ENCODE measurements at places on chromosomes 4 and X.

DNA sequence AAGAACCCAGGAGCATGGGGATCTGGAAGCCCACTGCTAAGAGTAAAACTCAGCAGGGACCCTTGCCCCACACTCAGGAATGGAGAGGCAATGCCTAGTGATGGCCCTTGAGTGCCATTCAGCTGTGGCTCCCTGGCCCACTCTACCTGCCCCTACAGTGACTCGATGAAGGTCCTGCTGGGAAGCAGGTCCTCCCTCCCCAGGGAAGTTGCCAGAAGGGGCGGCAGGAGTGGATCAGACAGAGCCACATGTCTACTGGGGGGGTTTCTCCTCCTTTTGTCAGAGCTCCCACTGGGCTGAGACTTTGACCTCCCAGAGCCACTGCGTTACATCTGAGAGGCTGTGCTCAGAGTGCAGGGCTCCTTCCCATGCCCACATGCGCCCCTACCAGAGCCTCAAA lies 1.2 kb downstream of the SLC10A3 start:
- no peak for DNase-seq

DNA sequence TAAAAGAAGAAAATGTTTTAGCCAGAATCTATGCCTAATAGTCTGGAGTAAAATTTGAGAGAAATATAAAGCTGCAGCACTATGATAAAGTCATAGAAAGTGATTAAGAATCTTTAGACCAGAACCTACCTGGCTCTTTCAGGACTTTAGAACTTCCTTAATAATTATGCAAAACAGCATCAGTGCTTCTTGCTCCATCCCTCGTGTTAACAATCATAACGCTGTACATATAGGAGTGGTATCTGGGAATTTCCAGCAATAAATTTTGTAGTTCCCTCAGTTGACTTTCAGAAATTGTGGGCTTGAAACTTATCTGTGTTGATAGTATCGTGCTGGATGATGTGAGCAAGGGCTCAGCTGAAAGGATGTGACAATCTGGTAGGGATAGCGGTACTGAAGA lies 102.1 kb upstream of the RASGEF1B start:
- DNase-seq, result no peak

- no peak for DNase-seq
Observed at GRCh38 chr4:61205066-61205465, 4.9 kb downstream of the ADGRL3 start.

GRCh38 chr4:74148205-74148604 lies 9.7 kb upstream of the MTHFD2L start:
- no peak for DNase-seq

- DNase-seq, result no peak
Observed at GRCh38 chrX:38318606-38319005, 8.7 kb downstream of the RPGR start.

DNA sequence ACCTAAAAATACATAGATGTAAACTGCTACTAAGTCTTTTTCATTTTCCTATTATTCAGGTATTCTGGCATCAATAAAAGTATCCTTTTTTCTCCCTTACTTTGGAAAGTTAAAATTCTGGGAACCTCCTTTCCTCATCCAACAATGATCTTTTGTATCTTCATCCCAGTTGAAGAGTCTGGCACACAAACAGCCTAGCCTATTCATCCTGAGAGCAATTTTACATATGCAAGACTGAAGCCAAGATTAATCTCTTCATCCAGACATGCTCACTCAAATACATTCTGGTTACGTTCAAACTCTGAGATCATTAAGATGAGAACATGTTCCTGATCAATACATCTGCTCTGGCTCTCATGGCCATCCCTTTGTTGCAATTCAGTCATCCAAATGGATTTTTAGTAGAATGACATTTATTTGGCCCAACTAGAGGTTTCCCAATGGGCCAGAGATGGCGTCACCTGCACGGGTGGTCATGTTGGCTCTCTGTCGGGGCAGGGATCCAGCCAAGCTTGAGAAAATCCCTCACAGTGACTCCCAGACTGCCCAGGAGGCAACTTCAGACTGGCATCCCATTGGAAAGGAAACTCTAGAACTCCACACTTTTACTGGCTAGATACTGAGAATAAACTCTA lies 135.3 kb upstream of the VCX2 start:
- DNase-seq, result no peak

DNA sequence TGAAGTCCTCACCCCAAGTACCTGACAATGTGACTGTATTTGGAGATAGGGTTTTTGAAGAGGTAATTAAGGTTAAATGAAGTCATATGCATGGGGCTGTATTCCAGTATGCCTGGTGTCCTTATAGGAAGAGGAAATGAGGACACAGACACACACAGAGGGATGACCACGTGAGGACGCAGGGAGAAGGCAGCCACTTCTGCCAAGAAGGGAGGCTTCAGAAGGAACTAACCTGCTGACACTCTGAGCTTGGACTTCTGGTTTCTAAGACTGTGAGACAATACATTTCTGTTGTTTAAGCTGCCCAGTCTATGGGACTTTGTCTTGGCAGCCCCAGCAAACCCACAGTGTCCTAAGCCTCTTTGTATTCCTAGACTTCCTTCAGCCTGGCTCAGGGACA lies 3.0 kb upstream of the SLC2A9 start:
- DNase-seq, result no peak

DNA sequence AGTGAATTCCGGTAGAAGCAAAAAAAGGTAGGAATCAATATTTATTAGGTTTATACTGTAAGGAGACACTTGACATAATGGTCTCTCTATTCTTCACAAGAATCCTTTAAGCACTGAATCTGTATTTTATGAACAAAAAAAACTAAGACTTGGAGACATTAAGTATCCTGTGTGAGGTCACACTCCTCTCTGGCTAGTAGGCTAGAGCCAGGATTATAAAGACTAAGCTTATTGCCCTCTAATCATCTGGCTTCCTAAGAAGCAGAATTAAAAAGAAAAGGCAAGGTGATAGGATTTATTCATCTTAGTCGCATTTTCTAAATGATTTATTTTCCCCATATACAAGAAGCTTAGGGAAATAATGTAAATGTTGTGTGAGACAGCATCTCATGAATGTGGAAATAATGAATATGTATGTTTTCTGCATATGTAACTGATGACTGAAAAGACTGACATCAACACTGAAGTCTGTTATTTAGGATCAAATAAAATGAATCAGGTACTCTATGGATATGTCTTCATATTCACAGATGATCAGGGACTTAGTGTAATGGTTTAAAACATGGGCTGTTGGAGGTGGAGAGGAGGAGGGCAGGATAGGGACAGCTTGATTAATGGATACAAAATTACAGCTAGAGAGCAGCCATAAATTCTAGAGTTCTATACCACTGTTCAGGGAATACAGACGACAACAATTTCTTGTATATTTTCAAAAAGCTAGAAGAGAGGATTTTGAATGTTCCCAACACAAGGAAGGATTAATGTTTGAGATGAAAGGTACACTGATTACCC lies 30.4 kb upstream of the PRKG2 start:
- DNase-seq, result no peak

DNA sequence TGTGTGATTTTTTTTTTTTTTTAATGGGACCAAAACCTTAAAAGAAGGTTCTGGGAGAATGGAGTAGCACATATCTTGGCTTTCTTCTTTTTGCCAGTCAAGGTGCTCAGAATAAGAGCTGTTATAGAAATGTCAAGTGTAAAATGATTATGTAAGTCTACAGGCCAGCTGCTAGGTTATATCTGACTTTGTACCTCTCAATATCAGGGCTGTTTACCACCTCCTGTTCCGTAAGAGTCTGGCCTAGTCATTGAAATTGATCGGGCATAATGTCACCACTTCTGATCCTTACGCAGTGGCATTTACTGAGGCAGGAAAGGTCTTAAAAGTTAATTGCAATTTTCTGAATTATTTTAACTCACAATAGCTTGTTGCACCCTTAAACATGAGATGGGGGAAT lies 41.1 kb downstream of the LIMCH1 start:
- DNase-seq, result no peak

DNA sequence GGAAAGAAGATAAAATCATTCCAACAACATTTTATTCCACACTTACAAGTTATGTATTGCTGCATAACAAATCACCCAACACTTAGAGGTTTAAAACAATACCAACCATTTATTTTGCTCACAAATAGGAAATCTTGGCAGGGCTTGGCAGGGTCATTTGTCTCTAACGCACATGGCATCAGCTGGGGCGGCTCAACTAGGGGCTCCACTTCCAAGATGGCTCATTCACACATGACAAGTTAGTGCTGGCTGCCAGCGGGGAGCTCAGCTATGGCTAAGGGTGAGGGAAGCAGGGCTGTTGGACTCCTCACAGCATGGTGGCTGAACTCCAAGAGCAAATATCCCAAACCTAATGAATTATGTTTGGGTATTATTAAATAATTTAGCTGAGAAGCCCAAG lies 377.0 kb downstream of the ZNF674 start:
- DNase-seq, result no peak

DNA sequence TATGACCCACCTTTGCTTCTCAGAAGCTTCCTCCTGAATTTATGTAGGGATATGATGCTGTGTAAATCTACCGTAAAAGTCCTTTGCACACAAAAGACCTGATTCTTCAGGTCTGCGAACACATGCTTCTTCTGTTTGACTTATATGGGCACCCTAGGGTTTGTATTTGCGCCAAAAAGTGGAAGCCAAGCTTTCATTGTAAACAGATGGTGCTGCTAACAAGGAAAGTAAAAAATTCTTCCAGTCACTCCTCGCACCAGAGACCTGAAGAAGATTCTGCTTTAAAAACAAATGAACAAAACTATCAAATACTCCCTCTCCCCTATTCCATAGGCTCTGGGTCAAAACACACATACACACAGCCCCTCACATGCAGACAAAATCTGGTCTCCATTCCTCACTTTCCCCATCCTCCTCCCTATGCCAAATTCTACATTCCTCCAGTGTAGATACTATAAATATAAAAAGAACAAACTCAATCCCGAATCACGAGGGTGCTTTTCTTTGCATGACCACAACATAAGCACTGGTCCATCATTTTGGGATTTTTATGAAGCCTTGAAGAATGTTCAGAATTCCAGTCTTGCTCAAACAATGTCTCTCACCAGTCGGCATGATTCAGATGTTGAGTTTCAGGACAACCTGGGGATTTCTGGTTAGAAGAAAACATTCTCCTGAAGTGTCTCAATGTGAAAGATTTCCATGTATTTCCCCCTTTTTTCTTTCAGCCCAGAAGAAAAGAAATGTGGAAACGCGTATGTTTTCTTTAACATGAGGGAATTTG lies 125.1 kb downstream of the PALLD start:
- no peak for DNase-seq

DNA sequence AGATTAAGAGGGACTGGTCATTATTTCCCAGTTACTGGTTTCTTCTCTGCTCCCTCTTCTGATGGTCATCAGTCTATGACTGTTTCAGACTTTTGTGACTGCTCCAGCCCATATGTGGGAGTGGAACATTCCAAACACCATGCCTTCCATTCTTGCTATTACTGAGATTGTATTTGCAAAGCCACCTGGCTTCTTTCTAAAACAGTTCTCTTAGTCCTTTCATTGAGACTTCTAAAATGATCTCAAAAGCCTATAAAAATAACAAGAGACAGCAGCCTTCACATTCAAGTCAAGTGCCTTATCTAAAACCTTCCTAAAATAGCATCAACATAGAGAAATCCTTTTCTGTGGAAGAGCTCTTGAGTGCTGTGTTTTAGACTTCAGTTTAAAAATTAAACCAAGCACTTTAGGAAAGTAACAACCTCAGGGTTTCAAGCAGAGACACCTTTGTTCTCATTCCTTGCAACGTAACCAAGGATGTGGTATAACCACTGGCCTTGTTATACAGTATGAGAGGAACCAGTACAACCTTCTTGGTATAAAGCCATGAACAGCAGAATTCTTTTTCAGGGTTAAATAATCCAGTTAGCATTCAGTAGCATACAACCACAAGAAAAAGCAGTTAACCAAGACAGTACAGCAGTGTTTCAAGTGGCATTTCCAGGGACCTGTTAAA lies 97.1 kb downstream of the NFKB1 start:
- DNase-seq, result no peak

DNA sequence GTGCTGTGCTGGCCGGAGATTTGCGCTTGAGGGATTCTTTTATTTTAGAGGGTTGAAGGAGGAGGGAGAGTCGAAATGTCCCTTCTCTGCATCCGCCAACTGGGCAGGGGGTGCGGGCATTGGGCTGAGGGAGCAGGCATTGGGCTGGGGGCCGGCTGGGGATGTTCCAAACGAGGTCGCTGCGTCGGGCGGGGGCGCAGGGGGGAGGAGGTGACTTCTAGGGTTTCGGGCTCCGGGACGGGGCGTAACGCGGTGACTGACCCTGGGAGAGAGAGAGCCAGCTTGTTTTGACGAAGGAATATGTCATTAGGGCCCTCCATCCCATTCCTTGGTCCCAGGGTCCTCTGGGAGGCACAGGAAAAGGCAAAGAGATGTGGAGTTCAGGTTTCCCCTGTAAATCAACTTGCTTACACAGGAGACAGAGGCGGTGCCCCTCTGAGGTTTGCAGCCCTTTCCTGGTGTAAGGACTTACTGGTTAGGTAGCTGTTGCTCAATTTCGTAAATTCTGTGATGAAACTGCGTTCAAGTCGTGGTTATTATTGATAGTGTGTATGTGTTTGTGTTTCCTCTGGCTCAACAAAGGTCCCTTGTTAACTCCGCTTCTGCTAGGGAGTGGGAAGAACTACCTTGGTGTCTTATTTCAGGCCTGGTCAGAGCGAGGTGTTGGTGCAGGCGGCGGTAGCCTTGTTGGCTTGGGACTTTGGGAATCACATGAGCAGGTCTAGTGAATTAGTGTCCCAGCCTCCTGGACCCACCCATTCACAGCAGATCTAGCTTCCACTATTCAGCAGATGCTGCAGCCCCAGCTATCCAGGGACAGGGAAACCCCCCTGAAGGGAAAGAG lies 716 bp downstream of the FHIP1A start:
- DNase-seq, result no peak

DNA sequence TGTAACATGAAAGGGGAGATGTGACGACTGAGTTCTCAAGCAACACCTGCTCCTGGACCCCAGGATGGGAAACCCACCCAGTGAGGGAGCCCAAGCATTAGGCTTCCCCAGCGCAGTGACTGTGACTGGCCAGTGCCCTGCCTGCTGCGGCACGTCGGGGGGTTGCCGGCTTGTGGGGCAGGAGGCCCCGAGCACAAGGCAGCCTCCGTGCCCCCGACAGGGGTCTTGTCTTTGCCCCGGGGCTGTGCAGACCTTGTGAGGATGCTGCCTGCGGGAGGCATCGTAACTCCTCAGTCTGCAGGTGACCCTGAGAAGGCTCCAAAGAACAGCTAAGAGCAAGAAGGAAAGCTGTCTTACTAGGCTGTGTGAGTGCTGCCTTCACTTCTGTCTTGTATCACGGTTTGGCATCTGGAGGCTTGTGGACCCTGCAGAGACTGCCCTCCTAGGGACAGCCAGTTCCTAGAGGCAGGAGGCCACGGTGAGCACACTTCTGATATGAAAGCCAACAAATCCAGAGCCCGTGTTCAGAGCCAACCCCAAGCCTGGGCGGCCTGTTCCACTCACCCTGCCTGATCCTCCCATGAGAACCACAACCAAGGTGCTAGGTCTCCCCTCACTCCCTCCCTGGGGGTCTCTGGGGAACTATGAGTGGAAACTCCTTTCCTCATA lies 47.7 kb downstream of the FGFRL1 start:
- no peak for DNase-seq

- no peak for DNase-seq
Observed at GRCh38 chr4:128275346-128275745, 12.3 kb downstream of the PGRMC2 start.

Data from stimulated activated CD4-positive, alpha-beta T cell treated with anti-CD3 and anti-CD28 coated beads, Interleukin-4, amount 100 ng/mL, for 24 hours (primary cell).